ENCODE measurements at places on chromosomes 6 and 20.

DNA sequence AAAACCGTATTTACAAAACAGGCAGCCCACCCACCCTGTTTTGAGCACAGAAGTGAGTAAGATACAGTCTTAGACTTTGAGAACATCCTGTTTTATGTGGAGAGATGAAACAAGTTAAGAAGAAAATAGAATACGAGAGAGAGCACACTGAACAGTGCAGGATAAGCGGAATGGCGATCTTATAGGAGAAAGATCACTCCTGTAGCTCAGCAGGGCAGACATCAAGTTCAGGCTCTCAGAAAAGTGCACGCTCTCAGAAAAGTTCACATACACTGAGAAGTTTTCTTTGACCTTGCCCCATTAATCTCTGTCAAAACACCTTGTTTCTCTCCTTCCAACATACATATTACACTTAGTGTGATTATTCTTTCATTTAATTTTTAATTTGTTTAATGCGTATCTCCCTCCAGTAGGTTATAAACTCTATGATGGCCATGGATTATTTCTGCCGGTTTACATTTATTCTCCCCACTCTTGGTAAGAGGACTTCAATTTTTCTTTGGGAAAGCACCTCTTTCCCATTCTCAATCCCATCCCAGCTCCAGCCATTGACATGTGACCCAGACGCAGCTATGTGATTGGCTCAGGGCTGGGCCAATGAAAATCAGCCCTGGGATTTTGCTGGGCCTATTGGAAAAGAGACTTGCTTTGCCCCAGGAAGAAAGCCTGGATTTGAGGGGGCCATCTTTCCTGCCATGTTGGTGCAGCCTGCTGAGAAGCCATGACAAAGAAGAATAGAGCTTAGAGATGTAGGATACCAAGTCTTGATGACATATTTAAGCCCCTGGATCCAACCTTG lies 16.2 kb downstream of the KCNB1 start:
- DNase-seq, result no peak

- no peak for DNase-seq
Observed at GRCh38 chr6:142802124-142802523, 142.9 kb downstream of the HIVEP2 start.

DNA sequence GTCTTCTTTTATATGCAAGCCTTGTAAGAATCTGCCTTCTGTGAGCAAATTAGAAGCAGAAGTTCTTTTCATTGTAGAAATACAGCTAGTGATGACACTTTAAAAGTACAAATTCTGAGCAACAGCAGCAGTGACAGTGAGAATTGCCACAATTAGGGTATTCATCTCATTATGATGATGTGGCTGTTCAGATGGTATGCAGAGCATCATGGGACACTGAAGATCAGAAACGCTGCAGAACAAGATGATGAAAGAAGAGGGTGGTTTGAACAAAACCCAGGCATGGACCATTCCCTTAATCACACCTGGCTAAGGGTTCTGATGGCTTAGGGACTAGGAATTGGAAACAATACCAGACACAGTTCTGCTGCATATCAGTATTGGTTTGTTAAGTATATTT lies 312.7 kb upstream of the TBX18 start:
- no peak for DNase-seq

- DNase-seq, result no peak
Observed at GRCh38 chr6:147677647-147678046, 169.2 kb downstream of the SAMD5 start.

GRCh38 chr6:148700741-148701311 lies 46.0 kb upstream of the UST start:
- DNase-seq, result no peak

- DNase-seq, result no peak
Observed at GRCh38 chr20:51500936-51501335, 41.6 kb downstream of the NFATC2 start.

DNA sequence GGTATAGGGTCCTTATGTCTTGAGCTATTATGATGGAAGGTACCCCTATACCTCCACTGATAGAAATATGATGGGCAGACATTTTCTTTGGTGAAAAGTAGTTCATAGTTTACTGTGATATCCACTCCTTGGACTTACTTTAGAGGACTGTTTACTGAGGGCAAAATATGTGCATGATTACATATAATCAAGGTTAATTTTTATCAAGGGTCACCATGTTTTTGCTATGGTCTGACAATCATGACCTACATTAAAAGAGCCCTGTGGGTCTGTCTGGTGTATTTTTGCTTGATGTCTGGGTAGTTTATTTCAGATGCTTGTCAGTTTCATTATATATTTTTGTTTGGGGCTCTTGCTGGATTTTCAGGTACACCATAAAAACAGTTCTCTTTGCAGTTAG lies 40.1 kb downstream of the CDKAL1 start:
- no peak for DNase-seq

- no peak for DNase-seq
Observed at GRCh38 chr6:40620574-40621240, 33.5 kb upstream of the LRFN2 start.

DNA sequence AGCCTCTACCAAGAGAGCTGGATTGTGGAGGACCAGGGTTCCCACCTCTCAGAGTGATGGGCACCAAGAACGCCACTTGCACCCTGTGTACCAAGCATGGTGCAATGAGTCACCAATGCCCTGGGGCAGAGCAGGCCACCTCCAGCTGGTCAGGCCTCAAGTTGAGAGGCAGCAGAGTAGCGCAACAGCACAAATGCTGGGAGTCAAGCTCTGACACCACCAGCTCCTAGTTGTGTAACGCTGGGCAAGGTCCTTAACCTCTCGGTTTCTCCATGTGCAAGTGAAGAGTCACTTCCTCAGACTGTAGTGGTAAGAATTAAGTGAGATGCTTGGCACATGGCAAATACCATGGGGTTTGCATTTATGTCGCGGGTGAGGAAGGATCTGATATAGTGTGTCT lies 25.6 kb downstream of the GFOD1 start:
- DNase-seq, result no peak

GRCh38 chr6:110643175-110643574 lies 166.8 kb upstream of the SLC22A16 start:
- DNase-seq, result no peak

DNA sequence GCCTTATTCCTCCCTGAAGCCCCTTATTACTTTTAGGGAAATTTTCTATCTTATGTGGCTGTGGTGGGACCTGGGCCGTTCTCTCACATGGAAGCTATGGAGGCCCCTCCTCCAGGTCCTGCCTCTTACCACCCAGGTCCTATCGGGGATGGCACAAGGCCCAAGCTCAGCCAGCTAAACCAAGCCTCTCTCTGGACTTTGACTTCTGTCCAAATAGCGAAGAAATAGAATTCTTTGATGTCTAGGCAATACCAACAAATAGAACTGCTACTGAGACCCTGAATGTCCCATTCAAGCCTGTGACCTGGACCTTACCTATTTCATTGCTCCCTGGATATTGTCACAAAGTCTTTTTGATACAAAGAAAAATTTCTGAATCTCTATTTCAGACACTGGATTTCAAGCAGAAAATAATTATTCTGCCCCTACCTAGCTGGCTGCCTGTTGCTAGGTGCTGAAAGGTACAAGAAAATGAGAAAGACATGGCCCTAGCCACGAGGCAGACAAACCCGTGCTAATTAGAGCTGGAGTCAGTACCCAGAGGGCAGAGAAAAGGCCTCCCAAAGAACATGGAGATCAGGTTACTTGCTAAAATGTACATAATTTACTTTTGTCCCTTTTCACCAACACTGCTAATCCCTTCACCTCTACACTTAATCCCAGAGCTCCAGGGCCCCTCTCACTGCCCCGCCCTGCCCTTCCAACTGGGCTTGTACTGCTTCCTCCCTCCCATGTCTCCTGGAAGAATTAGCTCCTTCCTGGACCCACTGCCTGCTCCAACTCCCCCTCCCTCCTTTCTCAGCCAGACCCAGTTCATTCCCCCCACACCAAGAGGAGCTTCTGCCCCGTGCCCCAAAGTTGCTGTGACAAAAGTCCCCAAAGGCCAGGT lies 15.5 kb upstream of the NNAT start:
- DNase-seq, result no peak

DNA sequence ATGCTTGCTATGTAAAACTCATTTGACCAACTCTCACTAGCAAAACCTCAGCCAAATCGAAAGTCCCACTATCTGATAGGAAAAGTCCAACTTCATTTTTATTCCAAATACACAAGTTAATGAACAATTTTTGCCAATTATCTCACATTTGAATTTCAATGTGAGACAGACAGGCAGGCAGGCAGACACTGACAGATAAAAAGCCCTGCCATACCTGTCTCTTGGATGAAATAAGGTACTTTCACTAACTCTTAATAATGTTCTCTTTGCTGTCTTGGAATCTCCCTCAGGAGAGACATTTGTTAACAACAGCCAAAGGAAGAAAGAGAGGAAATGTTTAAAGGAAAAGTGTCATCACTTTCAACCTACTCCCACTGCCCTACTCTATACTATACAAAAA lies 82.0 kb downstream of the RNGTT start:
- no peak for DNase-seq

- DNase-seq, result no peak
Observed at GRCh38 chr20:10445758-10446157, 10.7 kb downstream of the SLX4IP start.

GRCh38 chr20:15059438-15059837 lies 722.0 kb upstream of the FLRT3 start:
- no peak for DNase-seq

DNA sequence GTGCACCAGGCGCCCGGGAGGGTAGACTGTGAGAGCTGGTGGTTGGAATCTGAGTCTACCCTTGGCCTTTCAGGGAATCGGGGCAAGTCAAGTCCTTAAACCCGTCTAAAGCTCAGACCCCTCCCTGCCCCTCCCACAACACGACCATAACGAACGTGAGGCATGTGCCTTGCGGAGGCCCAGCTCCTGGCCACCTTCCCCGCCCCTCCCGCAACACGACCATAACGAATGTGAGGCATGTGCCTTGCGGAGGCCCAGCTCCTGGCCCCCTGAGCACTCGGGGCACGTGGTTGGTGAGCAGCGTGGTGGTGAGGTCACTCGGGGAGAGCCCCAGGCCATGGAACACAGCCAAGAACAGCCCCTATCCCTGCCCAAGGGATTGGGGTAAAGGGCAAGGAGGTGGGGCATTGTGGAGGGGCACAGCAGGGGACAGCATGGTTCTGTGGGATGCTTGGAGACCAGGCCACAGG lies 132.2 kb downstream of the TAF4 start:
- no peak for DNase-seq

- DNase-seq, result no peak
Observed at GRCh38 chr6:97068211-97068610, 143.7 kb downstream of the KLHL32 start.

DNA sequence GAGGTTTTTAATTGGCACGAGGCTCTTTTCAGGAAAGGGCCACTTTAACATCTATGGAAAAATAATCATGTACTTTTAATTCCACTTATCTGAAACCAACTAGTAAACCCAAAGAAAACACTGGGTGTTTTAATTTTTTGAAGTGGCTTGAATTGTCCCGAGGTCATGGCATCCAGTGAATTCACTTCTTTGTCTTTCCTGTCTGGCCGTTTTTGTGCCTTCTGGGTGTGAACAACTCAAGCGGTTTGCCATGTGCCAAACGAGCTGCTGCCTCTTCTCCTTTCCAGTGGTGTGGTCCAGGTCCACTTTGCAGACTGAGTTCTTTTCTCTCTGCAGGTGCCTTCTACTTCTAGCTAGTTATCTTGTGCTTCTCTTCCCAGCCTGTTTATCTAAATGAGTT lies 117.5 kb downstream of the PLCB4 start:
- no peak for DNase-seq

DNA sequence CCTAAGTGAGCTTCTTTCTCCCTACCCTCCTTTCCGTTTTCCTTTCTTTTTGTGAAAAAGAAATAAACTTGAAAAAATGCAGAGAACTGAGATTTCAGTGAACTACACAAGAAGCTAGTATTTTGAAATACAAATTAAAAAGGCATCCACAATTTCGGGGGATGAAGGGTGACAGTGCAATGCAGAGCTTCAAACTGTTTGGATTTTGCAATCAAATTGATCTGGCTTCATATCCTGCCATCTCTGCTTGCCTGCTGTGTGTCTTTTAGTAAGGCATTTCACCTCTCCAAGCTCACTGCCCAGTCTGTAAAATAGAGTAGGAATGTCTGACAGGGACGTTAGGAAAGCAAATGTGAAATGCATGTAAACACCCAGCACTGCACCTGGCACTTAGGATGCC lies 258.0 kb downstream of the HACE1 start:
- no peak for DNase-seq

DNA sequence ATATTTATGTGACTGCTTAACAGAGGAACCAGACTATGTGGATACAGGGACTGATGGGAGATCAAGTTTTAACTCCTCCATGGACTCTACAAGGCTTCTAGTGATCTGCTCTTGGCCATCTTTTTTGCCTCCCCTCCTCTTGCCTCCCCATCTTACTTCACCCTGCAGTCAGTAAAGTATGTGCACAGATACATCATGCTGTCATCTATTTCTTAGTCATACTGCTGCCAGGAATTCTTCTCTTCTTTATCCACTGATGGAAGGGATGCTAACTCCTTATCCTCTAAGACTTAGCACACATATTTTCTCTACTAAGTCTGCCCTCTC lies 27.6 kb upstream of the FAM83C start:
- no peak for DNase-seq

DNA sequence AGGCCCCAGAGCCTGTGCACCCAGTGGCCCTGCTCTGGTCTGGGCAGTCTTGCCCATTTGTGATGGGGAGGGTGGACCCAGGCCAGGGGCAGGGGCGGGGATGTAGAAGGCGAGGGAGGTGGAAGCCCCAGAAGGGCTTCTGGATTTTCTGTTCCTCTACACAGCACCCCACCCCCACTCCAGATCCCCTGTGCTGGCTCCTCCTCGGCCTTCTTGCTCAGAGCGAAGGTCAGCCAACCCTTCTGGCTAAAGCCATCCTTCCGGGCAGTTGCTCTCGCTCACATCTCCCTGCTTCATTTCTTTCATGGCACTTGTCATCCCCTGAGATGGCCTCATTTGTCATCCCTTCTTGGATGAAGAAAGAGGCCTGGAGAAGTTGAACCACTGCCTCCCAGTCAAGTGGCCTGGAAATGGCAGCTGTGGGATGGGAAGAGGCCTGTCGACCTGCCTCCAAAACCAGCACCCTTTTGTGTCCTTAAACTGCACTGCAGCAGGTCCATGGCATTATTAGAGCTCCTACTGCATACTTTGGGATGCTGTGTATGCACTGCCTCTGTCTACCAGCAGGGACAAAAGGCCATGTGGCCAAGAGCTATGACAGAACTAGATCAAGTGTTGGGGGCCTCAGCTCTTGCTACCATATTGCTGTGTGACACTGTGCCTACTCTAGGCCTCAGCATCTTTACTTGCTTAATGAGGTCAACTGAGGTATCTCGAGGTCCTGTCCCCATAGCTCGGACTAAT lies 19.9 kb downstream of the PEDS1 start:
- DNase-seq, result no peak

DNA sequence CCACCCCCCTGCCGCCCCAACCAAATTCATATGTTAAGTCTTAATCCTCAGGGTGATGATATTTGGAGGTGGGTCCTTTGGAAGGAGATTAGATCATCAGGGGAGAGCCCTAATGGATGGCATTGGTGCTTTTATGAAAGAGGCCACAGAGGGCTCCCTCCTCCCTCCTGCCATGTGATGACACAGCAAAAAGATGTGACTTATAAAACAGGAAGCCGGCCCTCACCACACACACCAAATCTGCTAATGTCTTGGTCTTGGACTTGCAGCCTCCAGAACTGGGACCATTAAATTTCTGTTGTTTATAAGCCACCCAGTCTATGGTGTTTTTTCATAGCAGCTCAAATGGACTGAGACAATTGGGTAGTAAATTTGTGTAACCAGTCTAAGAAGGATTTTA lies 176.3 kb downstream of the ADGRG6 start:
- DNase-seq, result no peak

- no peak for DNase-seq
Observed at GRCh38 chr20:22908944-22909343, 126.2 kb upstream of the SSTR4 start.
